ENCODE measurements at places on chromosomes 11 and 22. TPM values are rescaled to one million over a fixed set of nuclear protein-coding genes. Genes with fewer than 3 reads are reported as not detected.

The C11orf16 gene
- not detected for total RNA-seq

DNA sequence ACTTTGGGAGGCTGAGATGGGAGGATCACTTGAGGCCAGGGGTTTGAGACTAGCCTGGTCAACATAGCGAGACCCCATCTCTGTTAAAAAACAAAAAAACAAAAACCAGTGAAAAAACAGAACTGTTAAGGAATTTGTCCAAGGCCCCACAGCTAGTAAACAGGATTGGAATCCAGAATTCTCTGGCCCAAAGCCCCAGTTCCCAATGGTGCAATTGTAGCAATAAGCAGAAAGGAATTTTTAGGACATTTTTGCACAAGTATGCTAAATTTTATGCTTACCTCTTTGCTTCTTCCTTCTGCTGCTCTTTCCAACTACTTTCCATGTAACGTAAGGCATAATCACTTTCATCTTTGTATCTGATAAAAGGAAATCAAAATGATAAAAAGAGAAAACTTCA is 11.6 kb downstream of the MISFA start:
- no peak for DNase-seq

GRCh38 chr22:27982106-27982505 is 63.0 kb upstream of the PITPNB start:
- no peak for DNase-seq

GRCh38 chr11:9808943-9809342 is 145.1 kb downstream of the SWAP70 start:
- no peak for DNase-seq

DNA sequence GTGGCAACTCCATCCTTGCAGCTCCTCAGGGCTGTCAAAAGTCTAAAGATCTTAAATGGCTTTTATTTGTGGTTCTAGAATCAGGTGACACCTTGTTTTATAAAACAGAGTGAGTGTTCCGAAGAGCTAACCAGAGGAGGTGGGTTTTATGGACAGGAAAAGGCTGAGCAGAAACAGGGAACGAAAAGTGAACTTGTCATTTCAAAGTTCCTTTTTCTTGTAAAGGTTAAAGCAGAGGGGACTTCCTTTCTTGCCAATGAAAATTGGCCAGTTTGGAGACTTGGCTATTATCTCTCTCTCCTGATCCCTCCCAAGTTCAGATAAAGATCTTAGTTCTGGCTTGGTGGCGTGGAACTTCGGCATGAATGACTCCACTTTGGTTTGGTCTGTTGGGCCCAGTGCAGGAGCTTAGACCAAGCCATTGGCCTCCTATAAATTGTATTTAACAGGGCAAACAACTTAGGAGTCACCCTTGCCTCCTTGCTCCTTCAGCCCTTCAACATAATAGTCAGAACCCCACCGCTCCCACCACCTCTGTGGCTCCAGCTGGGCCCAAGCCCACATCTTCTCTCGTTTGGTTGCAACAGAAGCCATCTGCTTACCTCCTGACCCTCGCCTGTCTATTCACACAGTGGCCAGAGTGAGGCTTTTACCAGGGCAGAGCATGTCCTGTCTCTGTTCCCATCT is 102.4 kb upstream of the THY1 start:
- no peak for DNase-seq

DNA sequence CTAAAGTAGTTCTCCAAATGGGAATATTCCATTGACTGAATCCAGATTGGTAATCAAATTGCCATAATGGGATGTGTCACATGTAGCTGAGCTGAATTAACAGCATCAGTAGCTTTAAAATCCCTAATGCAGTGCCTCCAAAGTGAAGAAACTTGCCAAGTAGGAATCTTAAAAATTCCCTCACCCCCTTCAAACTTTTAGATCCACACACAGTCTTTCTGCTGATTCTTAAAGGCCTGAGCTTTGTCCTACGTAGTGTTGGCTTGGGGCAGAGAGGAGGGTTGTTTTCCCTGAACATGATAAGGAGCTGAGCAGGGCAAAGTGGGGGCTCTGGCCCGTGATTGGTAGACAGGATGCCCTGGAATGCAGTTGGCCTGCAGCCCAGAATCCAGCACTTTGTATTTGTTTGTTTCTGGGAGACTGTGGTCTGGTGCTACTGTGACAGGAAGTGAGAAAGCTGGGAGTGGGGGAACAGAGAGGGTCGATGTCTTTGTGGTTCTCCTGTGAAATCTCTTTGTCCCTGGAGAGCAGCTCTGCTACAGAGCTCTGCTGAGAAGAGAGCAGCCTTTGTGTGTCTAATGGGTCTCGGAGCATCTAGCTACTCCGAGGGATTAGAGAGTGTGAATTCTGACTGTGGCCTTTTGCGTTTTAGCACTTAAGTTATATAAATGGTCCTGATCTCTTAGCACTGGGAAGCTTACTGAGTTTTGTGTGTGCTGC is 16.9 kb downstream of the CTNND1 start:
- peak; percentile 99 for DNase-seq
